Inflammatory macrophage (primary cell): ENCODE measurements at places on chromosomes 11 and 22.

DNA sequence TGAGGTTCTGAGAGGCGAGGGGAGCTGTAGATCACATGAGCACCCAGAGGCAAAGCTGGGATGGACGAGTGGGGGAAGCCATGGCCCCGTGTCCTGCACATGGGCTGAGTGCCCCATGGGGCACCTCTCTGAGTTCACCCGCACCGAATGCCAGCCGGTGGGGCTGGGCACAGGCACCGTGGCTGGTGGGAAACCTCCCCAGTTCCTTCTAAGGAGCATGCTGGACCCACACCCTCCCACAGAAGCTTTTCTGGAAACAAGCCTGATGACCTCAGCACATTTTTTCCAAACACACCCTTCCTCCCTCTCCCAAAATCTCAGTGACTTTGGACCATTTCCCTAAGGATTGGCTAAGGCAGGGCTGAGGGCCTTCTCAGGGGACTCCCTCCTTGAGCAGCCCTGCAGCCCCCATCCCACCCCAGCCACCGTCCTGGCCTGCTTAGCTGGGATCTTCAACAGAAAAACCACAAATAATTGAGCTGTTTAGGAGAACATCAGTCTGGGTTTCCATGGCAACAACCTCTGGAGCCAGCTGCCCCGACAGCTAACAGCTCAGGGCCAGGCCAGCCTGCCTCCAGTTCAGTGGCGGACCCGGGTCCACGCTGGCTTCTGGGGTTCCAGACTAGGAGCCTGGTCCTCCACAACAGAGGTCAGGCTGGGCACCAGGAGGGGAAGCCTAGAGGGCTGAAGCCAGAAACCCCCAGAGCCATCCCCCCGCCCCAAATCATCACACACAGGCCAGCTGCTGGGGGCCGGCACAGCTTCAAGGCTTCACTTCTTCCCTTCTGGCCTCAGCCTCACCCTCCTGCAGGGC is 18.1 kb upstream of the LINC01488 start:
- DNase-seq = no peak

GRCh38 chr11:41320653-41321052 is 138.8 kb downstream of the LRRC4C start:
- no peak for DNase-seq

DNA sequence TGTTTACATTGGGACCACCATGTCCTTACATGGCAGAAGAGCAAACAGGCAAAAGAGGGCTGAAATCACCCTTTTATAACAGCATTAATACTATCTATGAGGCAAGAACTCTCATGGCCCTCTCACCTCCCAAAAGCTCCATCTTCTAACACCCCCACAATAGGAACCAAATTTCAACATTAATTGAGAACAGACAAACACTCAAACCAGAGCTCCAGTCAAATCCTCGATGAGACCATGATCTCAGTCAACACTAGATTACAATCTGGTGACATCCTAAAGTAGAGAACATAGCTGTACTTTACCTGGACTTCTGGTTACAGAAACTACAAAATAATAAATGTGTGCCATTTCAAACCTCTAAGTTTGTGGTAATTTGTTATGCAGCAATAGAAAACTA is 25.1 kb downstream of the OR2AG2 start:
- no peak for DNase-seq

- DNase-seq = no peak
Measured at GRCh38 chr11:72872012-72872411, 57.8 kb downstream of the ATG16L2 start.

GRCh38 chr22:30205281-30206115 is 41.1 kb downstream of the LIF start:
- DNase-seq = peak; percentile 61

GRCh38 chr11:28738549-28738948 is 630.4 kb downstream of the METTL15 start:
- no peak for DNase-seq

GRCh38 chr22:17980638-17981051 is 43.7 kb downstream of the MICAL3 start:
- peak; percentile 11 for DNase-seq

- no peak for DNase-seq
Measured at GRCh38 chr11:123351375-123351774, 78.7 kb upstream of the GRAMD1B start.

- DNase-seq = no peak
Measured at GRCh38 chr22:22834783-22835182, 52.8 kb upstream of the IGLL5 start.

- peak; percentile 97 for DNase-seq
Measured at GRCh38 chr11:33893711-33894397, 2.0 kb upstream of the LMO2 start.

GRCh38 chr11:62064221-62064620 is 59.6 kb upstream of the INCENP start:
- no peak for DNase-seq

- DNase-seq = no peak
Measured at GRCh38 chr11:95072948-95073347, 6.2 kb downstream of the SRSF8 start.

GRCh38 chr22:41501209-41501608 is 32.3 kb downstream of the ACO2 start:
- DNase-seq = no peak

GRCh38 chr11:64230985-64231365 is 627 bp downstream of the DNAJC4 start:
- DNase-seq = no peak

DNA sequence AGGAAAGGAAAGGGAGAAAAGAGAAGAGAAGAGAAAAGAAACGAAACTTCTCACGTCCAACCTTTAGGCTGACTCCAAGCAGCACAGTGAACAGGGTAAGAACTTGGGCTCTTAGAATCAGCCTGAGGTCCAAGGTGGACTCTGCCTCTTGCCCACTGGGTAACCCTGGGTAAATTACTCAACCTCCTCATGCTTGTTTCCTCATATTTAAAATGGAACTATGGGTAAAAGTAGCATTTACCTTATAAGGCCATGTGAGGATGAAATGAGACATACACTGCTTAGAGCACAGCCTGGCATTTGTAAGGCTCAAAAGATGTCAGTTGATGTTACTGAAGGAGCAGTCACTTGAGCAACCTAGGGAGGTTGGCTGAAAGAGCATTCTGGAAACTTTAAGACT is 107.9 kb downstream of the C11orf58 start:
- peak; percentile 15 for DNase-seq

GRCh38 chr22:37410174-37411055 is 16.9 kb downstream of the ELFN2 start:
- DNase-seq = peak; percentile 57

DNA sequence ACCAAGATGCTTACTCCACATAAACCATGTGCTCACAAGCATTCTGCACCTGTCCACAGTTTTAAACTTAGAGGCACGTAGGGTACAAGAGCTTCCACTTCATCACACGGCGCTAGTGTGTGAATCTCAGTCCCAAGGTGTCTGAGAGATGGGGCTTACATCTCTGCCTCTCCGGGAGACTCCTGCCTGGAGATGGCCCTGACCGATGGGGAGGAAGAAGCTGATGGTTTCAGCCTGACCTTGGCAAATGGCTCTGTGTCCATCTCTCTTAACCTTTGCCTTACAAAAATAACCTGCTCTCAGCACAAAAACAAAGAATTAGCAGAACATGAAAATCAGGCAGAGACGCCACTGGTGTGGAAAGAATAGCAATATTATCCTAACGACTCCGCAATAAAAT is 559.3 kb upstream of the B3GAT1 start:
- no peak for DNase-seq

- DNase-seq = no peak
Measured at GRCh38 chr11:102983486-102983885, 28.0 kb upstream of the MMP13 start.

DNA sequence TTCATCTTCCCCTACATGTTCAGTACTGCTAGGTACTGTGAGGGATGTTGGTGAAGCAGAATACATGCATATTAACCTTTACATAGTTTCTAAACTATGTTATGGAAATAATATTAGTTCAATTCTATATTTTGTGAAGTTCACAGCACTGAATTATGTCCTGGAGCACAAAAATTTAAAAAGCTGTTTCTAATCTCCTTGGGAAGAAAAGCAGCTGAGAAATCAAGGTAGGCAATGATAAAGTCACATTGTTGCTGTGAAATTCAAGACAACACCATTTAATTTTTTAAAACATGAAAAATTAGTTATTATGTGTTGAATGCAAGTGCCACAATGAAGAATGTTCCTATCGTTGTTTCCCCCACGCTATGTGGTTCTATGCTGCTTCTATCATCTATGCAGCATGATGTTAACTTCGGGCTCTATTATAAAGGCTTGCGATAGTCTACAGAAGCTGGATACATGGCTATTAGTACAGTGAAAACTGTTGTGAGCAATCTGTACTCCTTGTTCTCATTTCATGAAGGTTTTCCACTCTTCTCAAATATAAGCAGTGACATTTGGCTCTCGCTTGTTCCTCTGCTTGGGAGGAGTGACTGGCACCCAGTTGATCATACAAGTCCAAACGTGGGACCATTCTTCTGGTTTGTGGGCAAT is 164.3 kb downstream of the AASDHPPT start:
- DNase-seq = no peak

- DNase-seq = no peak
Measured at GRCh38 chr11:113082341-113082955, 121.2 kb downstream of the NCAM1 start.

- DNase-seq = no peak
Measured at GRCh38 chr22:35991168-35991567, 37.5 kb downstream of the RBFOX2 start.

GRCh38 chr22:45246060-45246985 is 5.6 kb upstream of the KIAA0930 start:
- DNase-seq = no peak

DNA sequence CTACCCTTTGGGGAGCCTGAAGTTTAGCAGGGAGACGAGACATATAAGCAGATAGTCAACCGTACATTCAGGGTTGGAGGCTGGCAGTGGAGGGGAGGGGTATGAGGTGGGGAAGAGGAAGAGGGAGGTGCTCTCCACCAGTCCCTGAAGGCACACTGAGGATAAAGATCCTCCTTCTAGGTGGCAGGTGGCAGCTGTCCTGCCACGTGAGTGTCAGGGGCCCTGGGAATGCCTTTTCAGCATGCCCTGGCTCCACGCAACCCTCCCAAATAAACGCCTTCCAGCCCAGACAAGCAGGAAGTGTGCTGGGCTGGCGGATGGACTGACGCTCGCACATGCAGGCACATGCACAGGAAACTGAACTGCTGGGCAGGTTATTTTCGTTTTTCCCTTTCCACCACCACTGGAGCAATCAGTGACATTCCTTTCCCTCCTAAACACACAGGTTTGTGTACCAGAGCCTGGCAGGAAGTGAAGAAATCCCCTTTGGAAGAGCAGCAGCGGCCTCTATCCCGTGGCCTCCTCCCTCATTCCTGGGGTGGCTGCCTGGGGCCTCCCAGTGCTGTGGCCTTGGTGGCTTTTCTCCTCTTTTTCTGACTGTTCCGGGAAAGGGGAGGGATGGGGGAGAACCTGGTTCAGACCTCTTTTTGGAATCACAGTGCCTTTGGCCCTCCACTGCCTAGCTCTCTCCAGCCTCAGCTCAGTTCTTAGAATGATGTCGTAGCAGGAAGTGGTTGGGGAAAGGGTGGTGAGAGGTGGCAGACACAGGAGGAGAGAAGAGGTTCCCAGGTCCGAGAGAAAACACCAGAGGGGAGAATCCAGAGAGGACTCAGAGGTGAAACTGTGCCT is 157.0 kb upstream of the TIMP3 start:
- no peak for DNase-seq

GRCh38 chr11:74634537-74634936 is 42.2 kb downstream of the POLD3 start:
- DNase-seq = no peak

DNA sequence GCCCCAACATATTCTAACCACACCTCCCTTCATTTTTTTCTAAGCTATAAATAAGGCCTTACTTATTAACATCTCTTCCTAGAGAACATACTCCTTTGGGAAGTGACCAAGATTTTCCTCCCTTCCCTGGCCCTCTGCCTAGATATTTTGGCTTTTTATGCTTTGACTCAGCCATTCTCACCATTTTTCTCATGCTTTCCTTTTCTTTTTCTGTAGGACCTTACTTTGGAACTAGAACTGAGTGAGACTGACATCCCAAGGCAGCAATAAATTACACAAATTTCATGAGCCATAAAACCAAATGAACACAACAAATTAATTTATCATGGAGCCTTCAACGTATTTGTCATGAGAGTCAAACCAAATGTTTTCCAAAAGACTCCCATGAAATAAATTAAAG is 142.7 kb upstream of the CTSC start:
- DNase-seq = no peak

- no peak for DNase-seq
Measured at GRCh38 chr11:102846292-102846691, 2.9 kb upstream of the MMP3 start.

DNA sequence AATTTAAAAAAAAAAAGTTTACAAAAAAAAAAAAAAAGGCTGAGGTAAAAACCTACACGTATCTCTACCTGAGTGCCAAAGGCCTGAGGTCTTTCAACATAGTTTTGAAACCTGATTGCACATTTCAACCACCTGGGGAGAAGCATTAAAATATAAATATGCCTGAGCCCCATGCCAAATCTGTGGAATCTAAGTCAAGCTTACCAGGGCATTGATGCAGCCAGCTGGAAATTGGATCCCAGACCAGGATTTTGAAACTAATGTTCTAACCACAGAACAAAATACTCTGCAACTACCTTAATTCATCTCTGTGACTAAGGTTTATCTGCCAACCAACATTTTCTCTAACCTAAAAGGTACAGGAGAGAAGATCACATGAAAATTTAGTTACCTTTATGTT is 38.8 kb upstream of the CHRNA10 start:
- DNase-seq = no peak

DNA sequence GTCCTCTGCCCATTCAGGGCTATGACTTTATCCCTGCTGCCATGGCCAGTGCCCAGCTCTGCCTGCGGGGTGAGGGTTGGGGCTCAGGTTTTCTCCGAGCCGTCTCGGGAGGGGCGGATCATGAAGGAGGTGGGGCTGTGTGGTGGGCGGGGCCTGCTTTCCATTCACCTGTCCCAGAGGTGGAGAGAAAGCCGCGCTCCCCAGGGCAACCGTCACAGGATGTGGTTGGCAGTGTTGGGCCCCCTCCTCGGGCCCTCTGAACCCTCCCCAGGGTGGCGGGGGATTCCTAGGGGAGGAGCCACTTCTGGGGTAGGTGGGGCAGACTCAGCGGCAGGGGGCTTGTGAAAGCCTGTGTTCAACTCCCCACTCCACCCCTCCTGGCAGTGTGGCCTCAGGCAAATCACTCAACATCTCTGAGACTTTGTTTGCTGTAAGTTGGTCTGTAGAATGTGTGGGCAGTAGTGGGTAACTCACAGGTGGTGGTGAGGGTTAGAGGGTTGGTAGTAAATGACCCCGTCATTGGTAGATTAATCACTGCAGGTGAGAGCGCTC is 50.3 kb downstream of the CD6 start:
- no peak for DNase-seq

GRCh38 chr22:29450222-29450621 is 11.8 kb downstream of the RFPL1 start:
- no peak for DNase-seq

- no peak for DNase-seq
Measured at GRCh38 chr22:18068381-18068988, 9.3 kb upstream of the PEX26 start.

- no peak for DNase-seq
Measured at GRCh38 chr11:102111011-102111786, 952 bp downstream of the YAP1 start.

DNA sequence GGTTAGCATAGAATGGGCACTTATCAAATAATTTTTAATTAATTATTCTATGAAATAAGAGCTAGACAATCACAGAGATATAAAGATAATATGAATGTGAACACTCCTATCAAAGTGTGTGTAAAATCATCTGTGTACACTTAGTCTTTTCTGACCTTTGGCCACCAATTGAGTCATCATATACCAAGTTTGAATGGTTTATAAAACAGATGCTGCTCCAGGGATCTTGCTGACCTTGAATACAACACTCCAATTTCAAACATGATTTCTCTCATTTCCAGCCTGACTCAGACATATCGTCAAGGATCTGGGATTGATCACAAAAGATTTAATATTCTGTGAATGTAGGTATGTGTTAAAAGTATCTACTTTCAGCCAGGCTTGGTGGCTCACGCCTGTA is 2.9 kb upstream of the OR51V1 start:
- DNase-seq = no peak
